ENCODE measurements at places on chromosomes 7 and 10.

- no peak for DNase-seq
These were observed 41.7 kb downstream of the SGMS1 start for GRCh38 chr10:50582046-50582445.

DNA sequence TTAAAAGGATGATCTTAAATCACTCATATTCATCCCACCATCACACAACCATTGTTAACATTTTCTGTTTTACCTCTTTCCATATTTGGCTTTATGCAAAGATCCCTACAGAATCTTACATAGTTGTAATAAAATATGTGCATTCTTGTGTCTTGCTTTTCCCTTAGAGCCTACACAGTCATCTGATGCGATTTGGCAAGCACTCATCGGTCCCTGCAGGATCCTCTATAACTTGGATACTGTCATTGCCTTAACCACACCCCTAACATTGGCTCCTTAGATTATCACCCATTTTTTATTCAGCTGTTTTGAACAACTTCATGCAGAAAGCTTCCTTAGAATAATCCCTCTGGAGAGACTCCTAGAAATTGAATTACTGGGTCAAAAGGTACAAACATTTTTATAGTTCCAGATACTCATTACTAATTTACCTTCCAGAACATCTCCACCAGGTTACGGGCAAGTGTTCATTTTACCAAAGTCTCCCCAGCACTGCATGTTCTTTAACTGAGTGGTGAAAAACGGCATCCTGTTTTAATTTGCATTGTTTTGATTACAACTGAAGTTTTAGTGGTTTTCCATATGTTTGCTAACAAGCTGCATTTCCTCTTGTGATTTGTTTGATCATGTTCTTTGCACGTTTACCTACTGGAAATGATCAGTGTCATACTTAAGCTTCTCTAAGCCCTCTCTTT lies 268.3 kb downstream of the GRID1 start:
- no peak for DNase-seq

DNA sequence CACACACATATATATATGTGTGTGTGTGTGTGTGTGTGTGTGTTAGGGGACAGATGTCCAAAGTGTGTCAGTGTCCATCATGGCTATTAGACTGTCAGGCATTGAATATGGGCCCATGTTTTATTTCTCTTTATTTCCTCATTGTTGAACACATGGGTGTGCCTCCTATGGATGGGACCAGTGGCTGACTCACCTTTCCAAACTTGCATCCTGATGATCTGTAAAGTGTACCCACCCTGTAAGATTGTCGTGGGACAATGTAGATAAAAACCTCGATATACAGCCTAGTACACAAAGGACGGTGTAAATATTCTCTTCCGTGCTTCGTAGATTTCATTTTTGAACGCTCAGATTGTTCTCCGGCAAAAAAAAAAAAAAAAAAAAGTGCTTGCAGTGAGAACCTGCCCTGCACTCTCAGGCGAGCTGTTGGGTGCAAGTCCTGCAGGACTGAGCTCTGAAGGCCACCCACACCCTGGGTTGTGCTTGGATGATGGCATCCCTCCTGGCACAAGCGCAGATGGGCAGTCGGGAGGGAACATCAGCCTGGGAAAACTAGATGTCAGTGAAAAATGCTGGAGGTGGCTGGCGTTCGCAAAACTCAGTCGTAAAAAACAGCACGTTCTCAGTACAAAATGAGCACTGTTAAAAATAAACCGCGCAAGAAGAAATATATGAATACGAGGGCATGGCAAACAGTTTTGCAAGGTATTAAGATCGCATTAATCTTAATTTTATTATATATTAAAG lies 166.9 kb downstream of the CUX1 start:
- no peak for DNase-seq

DNA sequence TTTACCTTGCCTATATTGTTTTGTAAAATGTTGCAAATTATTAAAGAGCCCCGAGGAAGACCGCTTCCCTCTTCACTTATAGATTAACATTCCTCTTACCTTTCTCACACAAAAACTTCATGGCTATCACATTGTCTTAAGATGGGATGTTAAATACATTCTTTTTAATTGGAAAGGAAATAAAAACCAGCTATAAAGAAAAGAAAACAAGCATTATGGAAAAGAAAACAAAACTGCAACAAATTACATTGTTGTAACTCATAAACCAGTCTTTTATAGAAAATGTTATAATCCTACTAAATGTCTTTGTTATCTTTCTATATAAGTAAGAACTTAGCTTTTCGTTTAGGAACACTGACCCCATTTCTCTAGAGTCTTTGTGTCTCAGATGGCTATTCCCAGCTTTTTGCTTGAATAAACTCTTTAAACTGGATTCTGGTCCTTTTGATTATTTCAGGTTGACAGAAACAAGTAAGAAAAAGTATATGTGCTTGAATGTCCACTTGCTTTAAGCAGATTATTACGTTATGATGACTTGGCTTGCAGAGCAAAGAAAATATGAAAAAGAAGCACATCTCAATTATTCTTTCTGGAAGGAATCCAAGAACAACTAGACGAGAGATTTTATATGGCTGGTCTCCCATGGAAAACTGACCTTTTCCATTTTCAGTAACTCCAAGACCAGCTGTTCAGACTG lies 128.2 kb downstream of the AKR1D1 start:
- no peak for DNase-seq

- DNase-seq: no peak
These were observed 13.9 kb upstream of the AHCYL2 start for GRCh38 chr7:129210989-129211312.

DNA sequence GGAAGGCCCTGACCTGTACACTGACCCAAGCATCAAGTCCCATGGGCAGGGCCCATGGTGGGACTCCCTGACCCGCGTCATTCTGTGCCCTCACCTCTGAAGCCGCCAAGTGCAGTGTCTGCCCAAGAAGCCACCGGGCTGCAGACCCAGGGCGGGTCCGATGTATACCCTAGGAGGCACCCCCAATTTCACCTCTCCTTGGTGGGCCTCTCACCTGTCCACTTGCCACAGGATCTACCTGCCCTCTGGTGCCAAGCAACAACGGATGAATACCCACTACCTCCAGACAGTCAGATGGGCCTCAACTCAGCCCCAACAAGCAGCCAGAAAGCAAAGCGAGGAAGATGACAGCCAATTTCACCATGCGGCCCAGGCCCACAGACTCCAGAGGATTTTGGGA lies 92.6 kb downstream of the CTBP2 start:
- no peak for DNase-seq

GRCh38 chr10:124233546-124234138 lies 140.2 kb upstream of the CHST15 start:
- DNase-seq: no peak

- no peak for DNase-seq
These were observed 30.5 kb upstream of the MNX1 start for GRCh38 chr7:157041004-157041403.

GRCh38 chr10:82674036-82674435 lies 799.0 kb downstream of the NRG3 start:
- DNase-seq: peak; percentile 38

DNA sequence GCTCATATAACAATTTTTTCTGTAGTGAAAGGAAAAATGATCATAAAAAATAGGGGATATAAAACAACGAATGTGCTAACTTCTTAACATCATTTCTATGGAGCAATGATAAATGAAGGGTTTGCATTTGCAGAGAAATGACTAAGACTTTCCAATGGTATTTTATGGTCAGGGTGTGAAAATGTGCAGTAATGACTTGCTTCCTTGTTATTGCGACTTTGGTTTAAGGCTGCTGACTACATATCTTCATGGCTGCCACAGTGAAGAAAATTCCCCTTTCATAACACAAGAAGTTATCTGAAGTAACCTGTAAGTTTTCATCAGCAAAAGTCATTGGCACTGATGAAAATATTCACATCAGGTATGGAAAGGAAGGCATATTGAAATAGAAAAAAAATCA lies 166.1 kb upstream of the NRG3 start:
- no peak for DNase-seq

DNA sequence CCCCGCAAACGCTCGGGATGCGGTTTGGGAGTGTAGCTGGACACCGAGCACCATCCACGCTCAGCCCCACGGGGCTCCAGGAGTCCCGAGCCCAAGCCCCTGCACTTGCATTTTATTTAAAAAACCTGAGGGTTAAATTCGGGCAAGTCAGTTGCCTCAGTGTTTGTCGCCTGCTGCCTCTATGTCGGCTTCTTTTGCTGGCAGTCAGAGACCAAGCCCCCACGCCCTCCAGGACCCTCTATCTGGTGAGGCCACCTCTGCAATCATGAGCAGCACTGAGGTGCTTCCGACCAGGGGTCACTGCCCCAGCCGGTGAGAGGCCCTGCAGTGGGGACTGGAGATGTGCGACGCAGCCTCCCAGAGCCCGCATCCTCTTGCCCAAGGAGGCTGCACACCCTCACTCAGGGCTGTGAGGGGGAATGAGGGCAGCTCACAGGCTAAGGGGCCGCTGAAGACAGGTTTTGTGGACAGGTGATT lies 13.3 kb upstream of the ZNF273 start:
- no peak for DNase-seq

- no peak for DNase-seq
These were observed 30.3 kb downstream of the CACNA2D1 start for GRCh38 chr7:82413237-82413636.

DNA sequence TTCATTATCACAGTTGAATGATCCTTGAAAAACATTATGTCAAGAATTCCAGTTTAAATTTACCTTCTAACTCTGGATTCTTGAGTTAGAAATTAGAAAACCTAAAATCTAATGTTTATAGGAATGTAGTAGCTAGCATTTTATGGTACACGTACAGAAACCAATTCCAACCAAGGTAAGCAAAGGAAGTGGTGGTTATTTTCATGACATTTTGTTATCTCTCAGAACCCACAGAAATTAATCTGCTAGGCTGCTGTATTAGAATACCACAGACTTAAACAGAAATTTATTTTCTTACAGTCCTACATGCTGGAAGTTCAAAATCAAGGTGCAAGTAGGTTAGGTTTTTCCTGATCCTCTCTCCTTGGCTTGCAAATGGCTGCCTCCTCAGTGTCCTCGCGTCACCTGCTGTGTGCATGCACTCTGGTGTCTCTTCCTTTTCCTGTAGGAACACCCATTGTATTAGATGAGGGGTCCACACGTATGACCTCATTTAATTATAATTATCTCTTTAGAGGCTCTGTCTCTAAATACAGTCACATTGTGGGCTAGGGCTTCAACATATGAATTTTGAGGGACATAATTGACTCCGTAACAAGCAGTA lies 8.5 kb upstream of the CSTF2T start:
- DNase-seq: no peak

GRCh38 chr7:85184599-85185423 lies 2.0 kb downstream of the SEMA3D start:
- DNase-seq: peak; percentile 75
